ENCODE measurements at places on chromosomes 4 and X.
A peak's percentile ranks its signal among the peaks of the same experiment; 100 is the strongest.

GRCh38 chr4:24686866-24687692 is 102.7 kb upstream of the DHX15 start:
- DNase-seq: peak; percentile 37

- no peak for DNase-seq
Measured at GRCh38 chrX:103847174-103847870, 15.3 kb upstream of the RAB9B start.

DNA sequence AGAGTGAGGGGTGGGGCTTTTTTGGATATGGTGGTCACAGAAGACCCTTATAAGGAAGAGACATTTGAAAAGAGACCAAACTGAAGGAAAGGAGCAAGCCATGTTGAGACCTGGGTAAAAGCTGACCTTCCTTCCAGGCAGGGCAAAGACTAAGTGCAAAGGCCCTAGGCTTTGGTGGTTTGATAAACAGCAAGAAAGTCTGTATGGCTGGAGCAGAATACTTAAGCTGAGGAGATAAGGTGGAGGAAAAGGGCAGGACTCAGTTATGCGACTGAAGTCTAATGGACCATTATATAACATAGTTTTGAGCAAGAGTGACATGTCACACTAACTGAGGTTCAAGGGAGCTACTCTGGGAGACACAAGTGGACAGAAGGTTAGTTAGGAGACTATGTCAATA is 20.0 kb downstream of the SH3RF1 start:
- DNase-seq: no peak

DNA sequence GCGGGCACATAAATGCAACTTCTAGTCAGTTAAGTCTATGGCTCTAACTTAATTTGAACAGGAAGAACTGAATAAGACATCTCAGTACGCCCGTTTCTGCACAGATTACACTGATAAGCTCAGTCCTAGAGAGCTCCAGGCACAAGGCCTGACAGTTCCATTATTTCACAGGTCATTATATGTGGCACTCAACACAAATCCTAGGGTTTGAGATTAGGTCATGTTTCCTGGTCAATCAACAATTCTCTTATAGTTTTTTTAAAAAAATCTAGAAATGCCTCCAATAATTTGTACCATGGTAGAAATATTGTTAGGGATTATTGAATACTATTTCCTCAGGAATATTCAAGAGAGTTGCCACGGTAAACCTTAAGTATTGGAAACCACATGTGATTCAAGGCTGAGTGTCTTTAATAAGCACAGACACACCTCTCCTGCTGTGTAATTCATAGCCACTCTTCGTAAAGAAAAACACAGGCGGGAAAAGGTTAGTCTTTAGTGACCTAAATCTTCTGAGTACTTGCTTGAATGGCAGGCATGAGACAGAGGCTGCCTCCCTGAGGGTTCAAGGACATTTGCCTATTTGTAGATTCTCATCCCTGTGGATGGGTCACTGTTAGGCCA is 342.9 kb upstream of the ADGRL3 start:
- no peak for DNase-seq

GRCh38 chr4:141833209-141833608 is 196.8 kb downstream of the IL15 start:
- DNase-seq: no peak

- no peak for DNase-seq
Measured at GRCh38 chrX:106036716-106037115, 1.8 kb downstream of the SERPINA7 start.

DNA sequence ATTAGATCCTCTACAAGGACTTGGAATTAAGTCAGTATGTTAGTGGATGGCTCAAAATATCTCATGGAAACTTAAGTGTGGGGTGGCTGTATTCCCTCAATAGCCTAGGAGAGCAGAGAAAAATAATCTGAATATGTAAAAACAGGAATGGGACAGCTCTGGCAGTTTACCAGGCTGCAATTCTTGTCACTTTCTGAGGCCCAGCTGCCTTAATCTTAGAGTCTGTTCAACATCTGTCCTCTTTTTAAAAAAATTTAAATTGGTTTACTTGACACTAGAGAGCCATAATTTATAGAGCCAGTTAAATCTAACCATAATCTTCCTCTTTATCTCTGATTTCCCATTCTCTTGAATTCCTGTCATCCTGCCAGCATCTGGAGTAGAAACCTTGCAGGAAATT is 109.2 kb upstream of the CXCL13 start:
- no peak for DNase-seq

GRCh38 chr4:6071959-6072720 is 53.9 kb upstream of the C4orf50 start:
- DNase-seq: no peak

GRCh38 chr4:127967141-127967775 is 2.1 kb downstream of the ABHD18 start:
- DNase-seq: no peak

DNA sequence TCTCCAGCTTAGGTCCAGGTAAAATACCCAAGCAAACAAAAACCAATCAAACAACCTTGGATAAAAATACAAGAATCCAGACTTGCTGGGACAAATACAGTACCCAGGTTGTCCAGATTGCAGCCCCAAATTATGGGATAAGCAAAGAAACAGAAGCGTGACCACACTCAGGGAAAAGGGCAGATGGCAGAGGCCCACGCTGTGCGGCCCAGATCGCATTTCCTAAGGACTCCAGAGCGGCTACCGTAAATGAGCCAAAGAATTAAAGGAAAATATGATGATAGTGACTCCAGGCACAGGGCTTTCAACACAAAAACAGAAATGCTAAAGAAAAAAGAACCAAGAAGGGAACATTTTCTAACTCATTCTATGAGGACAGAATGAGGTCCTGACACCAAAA is 50.3 kb downstream of the FGFRL1 start:
- DNase-seq: no peak

- DNase-seq: no peak
Measured at GRCh38 chr4:26140150-26140898, 180.5 kb upstream of the RBPJ start.

DNA sequence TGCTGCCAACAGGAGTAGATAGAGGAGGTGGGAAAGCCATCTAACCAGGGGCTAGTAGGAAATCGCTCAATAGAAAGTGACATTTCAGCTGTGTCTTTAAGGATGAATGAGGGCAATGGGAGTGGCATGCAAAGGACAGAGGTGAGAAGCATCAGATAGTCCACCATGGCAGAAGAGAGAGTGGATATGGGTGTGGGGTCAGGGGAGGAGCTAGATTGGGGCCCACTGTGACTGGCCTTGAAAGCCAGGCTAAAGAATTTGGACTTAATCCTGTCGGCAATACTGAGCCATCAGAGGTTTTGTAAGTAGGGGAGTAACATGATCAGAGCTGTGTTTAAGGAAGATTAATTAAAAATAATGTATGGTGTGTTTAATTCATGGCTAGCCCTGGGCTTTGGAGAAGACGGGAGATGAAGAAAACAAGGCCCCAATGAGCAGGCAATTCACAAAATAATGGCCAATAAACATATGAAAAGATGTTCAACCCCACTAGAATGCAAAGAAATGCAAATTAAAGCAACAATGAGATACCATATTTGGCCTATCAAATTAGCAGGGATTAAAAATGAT is 98.1 kb upstream of the PJA1 start:
- DNase-seq: no peak

DNA sequence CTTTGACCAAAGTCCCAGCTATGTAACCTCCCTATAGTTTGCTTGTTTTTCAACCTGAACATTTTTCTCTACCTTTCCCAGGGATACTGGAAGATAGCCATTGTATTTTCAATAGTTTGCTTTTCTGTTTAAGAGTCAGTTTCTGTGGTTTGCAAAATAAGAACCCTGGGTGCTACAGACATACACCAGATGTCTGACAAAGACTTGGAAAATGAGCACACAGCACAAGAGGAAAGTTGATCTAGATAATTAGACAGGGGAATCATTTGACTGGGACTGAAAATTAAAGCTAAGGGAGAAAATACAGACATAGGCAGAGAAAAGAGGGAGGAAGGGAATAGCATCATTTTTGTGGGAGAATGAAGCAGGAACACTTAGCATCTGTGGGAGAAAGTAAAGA is 218.3 kb upstream of the CNKSR2 start:
- DNase-seq: no peak

DNA sequence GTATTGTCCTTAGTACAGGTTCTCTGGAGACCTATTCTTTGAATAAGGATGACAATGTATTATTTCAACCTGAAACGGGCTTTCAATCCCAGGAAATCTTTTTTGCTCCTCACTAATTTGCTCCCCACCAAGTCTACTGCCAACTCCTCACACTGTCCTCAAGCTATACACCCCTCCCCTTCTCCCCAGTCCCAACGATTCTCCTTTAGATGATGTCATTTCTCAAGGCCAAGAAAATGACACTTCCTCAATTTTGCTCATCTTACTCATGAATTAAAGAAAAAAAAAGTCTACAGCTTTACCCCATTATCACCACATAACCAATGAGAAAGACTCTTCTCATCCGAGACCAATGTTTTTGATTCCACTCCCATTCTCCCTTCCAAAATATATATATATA is 20.6 kb downstream of the AP1S2 start:
- DNase-seq: no peak

GRCh38 chrX:135522878-135523693 is 2.6 kb downstream of the INTS6L start:
- no peak for DNase-seq

DNA sequence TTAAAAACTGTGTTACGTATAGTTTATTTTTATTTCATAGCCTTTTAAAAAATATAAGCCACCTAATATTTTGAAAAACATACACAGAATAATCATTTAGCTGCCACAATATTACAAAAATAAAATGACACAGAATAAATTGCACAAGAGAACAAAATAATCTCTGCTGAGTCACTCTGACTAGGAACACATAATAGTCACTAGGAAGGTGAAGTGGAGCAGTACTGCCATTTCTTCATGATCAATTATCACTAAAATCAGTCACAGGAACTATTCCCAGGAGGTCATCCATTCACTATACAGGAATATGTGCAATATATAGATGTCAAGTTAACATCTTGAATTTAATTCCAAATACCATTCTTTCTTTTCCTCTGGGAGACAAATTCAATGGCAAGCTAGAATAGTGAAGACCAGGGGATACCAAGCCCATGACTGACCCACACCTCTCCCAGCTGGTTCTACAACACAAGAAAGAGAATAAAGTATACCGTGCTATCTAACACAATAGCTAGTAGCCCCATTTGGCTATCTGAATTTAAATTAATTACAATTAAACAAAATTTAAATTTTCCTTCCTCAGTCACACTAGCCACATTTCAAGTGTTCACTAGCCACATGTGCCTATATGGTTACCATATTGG is 5.9 kb downstream of the SMIM43 start:
- no peak for DNase-seq
